Motor neuron (in vitro differentiated cells): ENCODE measurements at places on chromosomes 2 and 18. TPM values are rescaled to one million over a fixed set of nuclear protein-coding genes. Genes with fewer than 3 reads are reported as not detected.

DNA sequence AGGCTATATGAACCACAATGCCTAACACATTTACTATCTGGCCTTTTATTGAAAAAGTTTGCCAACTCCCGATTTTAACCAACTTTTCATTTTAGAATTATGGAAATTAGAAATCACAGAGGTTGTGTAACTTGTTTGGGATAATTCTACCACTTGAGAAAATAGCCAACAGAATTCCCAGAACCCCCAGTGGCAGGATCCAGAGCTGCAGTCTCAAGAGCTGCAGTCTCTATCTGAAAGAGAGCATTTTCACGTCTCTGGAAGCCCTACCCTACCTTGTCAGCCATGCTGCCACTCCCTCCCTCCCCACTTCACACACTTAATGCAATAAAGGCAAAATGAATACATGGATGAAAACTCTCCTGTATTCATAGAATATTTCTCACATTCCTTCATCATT is 23.4 kb upstream of the TSPYL6 start:
- ATAC-seq = no peak

GRCh38 chr2:60554074-60554645 is 706 bp upstream of the BCL11A start:
- no peak for ATAC-seq

DNA sequence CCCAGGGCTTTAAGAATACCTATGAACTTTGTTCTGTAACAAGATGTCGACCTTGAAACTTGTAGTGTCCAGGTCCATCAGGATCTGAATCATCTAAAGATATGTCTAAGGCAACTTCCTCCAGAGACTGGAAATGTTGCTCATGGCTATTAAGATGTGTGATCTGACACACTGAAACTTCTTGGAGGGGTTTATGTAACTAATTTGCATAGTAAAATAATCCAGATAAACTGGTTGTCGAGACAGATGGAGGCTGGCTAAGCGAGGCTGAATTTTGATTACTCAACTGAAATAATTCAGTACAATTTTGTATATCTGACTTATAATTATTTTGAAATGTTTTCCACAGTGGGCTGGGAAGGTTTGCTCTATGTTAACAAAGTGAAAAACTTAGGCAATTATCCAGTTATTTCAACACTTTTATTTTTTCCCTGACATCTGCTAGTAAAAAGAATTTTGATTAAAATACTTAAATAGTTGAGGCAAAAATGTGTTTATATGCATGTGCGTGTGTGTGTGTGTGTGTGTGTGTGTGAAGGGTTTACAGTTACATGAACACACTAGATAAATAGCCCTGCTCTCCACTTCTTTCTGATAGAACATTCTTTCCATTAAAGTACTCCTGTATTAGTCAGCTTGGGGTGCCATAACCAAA is 11.4 kb upstream of the MAP3K20 start:
- ATAC-seq = no peak

GRCh38 chr2:40226637-40227036 is 225.3 kb downstream of the SLC8A1 start:
- ATAC-seq = peak; percentile 22

- ATAC-seq = no peak
These were observed 4.3 kb upstream of the TRPM8 start for GRCh38 chr2:233912691-233913423.

DNA sequence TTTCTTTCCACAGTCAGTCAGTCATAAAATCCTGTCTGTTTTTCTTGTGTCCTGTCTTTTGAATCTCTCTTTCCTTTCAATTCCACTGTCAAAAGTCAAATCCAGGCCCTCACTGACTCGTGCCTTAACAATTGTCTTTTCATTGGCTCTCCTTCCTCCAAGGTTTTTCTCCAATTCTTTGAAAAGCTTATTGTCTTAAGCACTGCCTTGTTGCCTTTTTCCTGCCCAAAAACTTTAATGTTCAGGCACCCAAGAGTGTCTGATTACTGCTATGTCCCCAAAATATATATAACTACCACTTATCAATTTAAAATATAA is 13.9 kb upstream of the SULT1C4 start:
- no peak for ATAC-seq

DNA sequence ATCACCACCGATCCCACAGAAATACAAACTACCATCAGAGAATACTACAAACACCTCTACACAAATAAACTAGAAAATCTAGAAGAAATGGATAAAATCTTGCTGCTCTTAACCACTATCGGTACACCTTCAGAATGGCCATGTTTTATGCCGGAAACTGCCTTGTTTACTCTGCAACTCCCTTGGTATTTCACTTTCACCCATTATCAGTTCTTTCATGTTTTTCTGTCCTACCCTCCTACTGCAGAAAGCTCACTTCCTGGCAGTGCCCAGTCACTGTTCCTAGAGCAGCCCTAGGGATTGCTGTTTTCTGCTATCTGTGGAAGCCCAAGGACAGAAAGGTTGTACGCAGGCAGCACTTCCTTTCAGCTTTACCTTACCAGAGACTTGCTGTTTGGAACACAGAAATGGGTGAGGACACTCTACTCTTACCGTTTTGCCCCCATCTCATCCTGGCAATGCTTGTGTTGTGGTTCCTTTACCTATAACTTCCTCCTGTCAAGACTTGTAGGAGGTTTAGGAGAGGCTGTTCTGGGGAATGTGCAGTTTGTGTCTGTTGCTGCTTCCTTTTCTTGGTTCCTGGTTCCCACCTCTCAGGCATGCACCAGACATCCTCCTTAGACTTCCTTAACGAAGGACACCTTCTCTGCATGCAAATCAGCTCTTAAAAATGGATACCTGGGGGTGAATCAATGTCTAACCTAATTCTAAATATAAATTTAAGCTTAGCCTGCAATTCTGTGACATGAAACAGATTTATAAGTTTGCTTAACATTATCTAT is 394.4 kb downstream of the SPAG16 start:
- no peak for ATAC-seq

GRCh38 chr2:12031866-12032265 is 285.4 kb downstream of the LPIN1 start:
- no peak for ATAC-seq

DNA sequence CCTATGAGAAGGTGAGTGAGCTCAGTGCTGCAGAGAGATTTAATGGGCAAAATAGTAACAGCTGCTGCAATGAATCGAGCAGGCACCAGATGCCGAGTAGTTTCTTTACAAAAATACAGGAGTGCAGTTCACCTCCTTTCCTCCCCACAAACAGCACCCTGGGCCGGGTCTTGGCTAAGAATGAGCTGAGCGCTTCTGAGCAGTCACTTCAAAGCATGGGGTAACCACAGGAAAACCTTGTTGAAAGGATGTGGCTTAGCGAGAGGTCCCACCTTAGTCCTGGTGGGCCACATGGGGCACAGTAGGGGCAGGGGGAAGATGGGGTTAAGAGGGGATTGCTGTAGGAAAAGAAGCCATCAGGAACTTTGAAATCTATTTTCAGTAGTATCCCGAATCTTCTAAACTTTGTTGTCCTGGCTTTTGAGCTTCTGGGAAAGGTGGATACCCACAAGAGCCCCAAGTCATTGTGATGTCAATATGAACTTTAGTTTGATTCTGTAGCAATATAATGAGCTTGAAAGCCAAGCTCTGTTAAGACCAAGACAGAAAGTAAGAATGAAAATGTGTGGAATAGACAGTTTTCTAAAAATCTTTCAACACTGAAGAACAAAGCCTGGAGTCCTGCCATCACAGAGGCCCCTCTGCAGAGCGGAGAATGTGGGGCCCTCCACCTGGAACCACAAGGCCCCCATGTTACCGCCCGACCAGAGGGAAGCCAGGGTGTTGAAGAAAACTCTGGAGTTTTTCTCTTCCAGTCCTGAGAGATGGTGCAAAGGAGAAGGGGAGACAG is 101.0 kb upstream of the ZNF236 start:
- no peak for ATAC-seq

GRCh38 chr2:159000072-159000471 is 31.6 kb downstream of the TANC1 start:
- no peak for ATAC-seq

- ATAC-seq = no peak
These were observed 1.8 kb downstream of the TMEM131 start for GRCh38 chr2:97993926-97994325.

- no peak for ATAC-seq
These were observed 100.1 kb upstream of the GCFC2 start for GRCh38 chr2:75810611-75811330.

- ATAC-seq = no peak
These were observed 169.0 kb upstream of the HAAO start for GRCh38 chr2:42961385-42961811.

GRCh38 chr2:57806449-57806968 is 240.1 kb upstream of the VRK2 start:
- no peak for ATAC-seq

DNA sequence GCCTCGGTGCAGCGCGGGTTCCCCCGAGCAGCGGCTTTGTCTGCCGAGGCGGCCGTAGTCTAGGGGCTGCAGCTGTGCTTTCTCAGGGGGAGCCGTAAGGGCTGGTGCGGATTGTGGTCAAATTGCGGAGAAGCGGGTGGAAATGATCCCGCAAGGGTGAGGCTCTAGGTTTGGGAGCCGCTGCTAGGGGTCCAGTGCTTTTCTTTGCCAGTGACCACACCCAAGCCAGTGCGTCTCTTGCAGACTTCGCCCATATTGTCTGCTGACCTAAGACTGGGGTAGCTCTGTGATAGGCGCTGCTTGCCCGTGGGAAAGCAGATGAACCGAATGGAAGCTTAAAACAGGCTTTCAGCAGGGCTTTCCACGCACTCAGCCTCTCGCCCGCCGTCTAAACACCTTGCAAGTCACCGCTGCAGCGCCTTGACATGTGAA is 2.1 kb downstream of the DPYSL5 start:
- no peak for ATAC-seq

GRCh38 chr2:88452565-88452905 is at the start of gene FOXI3:
TSS of gene FOXI3 (minus strand) at chr2:88452693. CDS start at chr2:88452535, 158 bp downstream.
- peak; percentile 73 for ATAC-seq

GRCh38 chr2:165475277-165476004 is 5.9 kb downstream of the CSRNP3 start:
- ATAC-seq = peak; percentile 70

DNA sequence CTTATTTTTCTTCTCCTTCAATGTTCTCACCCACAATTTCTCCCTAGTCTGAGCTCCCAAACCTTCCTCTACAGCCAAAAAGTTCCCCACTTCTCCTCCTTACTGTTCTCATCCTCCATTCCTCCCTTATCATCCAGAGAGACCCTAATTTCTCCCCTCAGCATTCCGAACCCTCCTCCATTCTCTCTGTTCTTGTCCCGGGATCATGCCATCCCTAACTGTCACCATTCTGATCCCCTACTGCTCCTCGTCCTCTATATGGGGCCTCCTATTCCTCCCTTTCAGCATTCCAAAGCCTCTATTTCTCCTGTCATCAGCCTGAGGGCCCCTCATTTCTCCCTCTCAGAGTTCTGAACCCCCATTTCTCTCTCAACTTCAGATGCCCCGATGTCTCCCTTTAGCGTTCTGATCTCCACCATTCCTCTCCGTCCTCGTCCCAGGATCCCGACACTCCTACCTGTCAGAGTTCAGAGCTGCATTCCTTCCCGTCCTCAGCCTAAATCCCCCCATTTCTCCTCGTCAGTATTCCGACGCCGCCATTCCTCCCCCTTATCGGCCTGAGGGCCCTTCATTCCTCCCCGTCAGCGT is 522 bp downstream of the MBD1 start:
- no peak for ATAC-seq

GRCh38 chr2:165837122-165837521 is 43.1 kb upstream of the GALNT3 start:
- ATAC-seq = peak; percentile 100

TUBB8B gene
- total RNA-seq = 0.78 and 1.8 TPM in 2 replicates

AGXT gene
- 0.43 and 0.51 TPM in 2 replicates for total RNA-seq

FOXI3 gene
- 0.15 and 0.19 TPM in 2 replicates for total RNA-seq

FBXO48 gene
- 0.70 and 0.71 TPM in 2 replicates for total RNA-seq

UGT1A9 gene
- not detected in 2 replicates for total RNA-seq

CTIF gene
- total RNA-seq = 63.7 and 72.3 TPM in 2 replicates

FER1L5 gene
- 0.16 and 0.31 TPM in 2 replicates for total RNA-seq

KATNAL2 gene
- total RNA-seq = 3.7 and 6.5 TPM in 2 replicates

IL36RN gene
- 0.69 TPM in 1 of 2 replicates, not detected in the other for total RNA-seq

FKBP1B gene
- total RNA-seq = 47.1 and 49.2 TPM in 2 replicates

PDCD1 gene
- total RNA-seq = 0.20 TPM in 1 of 2 replicates, not detected in the other

DLX1 gene
- 1.3 and 2.3 TPM in 2 replicates for total RNA-seq

NT5DC4 gene
- 0.52 and 1.7 TPM in 2 replicates for total RNA-seq

ASB18 gene
- 0.11 and 0.38 TPM in 2 replicates for total RNA-seq
